ENCODE measurements at places on chromosomes 5 and 9.
A peak's percentile ranks its signal among the peaks of the same experiment; 100 is the strongest.

DNA sequence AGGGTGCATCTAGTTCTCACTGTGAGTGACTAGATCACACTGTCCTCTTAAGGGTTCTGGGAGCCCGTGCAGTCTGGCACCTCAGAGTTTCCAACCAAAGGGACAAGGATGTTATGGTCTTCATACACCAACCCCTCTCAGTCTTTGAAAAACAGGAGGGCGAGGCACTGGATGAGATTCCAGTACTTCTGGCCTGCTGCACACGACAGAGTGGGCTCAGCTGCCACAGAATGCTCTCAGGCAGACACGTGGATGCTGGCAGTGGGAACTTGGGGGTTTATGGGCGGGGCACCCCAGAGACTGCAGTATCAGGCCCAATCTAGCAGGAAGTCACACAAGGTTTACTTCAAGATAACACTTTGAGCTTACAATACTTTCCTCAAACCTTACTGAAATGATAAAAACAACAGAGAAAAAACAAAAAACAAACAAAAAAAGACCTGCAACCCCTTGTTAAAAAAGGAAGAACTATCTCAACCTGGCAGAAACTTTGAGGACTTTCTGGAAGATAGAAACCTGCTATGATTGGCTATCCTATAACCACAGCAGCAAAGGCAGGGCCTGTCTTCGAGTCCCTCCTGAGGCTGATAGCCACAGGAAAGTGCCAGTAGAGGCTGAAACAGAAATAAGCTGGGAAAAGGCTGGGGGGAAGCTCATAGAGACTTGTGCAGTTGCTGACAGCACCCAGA lies 28.3 kb upstream of the TGFBR1 start:
- no peak for DNase-seq

DNA sequence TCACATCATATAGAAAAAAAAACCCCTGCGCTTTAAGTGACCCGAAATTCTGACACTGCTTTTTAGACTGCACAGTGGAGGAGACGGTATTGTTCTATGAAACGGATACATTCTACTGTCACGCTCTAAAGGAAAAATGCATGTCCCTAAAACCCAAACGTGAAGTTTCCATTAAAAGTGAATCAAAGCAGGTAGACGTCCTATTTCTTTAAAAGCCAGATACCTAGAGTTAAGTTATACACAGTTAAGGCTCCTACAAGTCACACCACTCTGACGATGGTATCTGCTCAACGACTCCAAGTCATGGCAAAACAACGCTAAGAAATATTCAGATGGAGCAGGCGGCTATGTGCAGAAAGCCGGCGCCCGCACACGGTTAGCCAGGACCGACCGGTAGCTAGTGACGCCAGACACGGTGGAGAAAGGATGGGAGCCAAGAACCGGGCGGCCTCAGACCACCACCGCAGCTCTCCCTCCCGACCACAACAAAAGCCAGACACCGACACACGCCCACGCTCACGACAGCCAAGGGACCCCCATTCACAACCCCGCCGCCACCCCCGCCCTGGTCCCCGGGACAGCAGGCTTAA lies 734 bp downstream of the SKP1 start:
- DNase-seq, result peak; percentile 54

GRCh38 chr5:172004824-172005237 lies 1.6 kb downstream of the FBXW11 start:
- peak; percentile 40 for DNase-seq

DNA sequence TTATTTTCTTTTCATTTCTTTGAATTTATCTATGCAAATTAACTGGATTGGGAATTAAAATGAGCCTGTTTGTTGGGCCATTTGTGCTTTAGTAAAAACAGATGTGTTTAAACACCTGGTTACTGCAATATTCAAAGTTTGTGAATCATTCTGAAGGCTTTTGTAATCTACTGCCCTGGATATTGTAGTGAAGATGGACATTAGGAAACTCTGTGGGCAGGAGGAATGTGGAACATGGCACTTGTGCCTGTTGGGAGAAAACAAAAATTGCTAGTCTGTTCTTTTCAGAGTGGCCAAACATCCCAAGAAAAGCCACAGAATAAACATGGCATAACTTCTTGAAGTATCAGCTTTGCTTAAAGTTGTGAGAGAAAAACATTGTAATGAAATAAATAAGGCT lies 40.8 kb downstream of the CHSY3 start:
- peak; percentile 60 for DNase-seq

DNA sequence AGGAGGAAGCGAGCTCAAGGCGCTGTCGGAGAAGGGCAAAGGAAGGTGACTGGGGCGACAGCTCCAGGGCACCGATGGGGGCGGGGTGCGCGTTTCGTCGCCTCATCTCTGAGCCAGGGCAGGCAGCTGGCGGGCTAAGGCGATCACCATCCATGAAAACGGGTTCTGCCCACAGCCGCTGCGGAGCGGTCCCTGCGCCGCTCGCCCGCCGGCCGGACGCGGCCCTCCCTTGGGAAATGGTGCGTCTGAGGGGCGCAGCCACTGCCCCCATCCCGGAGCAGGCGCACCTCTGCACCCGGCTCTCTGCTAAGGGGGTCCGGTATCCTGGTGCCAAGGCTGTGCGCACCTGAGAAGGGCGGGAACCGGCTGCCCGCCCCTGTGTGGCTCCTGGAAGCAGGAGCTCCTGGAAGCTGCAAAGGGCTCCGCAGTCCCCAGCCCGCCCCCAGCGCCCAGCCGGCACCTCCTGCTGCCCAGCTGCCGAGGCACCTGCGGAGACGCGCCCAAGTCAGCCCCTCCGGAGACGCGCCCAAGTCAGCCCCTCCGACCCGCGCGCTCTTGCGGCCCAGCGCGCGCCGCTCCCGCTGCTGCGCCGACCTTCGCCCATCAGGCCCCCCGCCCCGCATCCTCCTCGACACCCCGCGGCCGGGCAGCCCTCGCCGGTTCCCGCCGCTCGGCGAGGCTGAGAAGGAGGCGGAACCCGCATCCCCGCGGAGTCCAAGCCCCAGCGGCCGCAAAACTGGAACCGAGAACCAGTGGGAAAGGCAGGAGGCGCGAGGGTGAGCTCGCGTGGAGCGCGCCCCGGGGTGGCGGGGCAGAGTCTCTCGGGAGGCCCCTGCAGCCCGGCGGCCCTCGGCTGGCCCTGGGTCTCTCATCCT lies 757 bp downstream of the ANKRD34B start:
- no peak for DNase-seq

DNA sequence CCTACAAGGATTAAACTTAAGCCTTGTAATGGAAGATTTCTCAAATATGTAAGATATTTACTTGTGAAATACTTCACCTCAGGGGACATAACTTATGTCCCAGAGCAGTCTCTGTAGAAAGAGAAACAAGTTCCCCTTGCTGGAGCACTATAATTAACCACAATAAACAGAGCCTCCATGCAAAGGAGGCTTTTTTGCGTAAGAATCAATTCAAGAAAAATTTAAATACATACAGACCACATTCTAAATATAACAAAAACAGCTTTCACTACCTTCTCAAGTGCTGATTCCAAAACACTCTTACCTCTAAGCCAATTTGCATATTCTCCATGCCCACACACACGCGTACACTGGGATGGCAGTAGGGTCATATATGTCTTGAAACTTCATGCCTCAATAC lies 30.7 kb upstream of the CCNB1 start:
- DNase-seq, result peak; percentile 58

DNA sequence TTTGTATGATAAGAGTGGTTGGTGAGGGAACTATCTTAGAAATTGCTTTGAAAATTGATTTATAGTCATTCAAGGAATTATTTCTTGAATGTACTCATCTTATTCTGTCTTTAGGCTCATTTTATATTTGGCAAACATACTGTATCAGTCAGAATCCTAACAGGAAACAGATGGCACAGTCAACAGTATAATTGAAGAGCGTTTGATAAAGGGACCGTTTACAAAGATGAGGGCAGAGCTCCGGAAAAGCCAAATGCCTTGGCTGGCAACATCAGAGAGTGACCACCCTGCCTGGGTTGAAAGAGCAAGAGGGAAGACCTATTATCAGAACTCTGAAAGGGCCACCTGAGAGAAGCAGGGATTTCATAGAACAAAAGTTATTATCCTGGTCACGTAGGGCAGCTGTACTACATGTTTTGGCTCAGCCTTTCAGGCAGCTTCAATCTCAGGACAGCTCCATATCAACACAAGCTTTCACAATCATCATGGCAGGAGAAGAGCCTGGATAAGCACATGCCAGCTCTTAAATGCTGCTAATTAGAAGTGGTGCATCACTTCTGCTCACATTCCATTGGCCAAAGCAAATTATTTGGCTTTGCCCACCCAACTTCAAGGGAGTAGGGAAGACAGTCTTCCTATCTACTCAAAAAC lies 47.2 kb upstream of the ARL15 start:
- peak; percentile 12 for DNase-seq

- no peak for DNase-seq
Observed at GRCh38 chr9:28810388-28811075, 1237.3 kb upstream of the C9orf72 start.

All from EH (cell line).